ENCODE measurements at places on chromosomes 5 and 9. TPM values are rescaled to one million over a fixed set of nuclear protein-coding genes. Genes with fewer than 3 reads are reported as not detected.

- DNase-seq, result no peak
These were observed 31.3 kb downstream of the IRX4 start for GRCh38 chr5:1851290-1851934.

GRCh38 chr9:72947984-72948465, 4.8 kb downstream of the ALDH1A1 start:
- DNase-seq, result no peak

Gene WHRN
- 2.0 TPM for polyA plus RNA-seq

Gene DRD1
- polyA plus RNA-seq, result not detected

DNA sequence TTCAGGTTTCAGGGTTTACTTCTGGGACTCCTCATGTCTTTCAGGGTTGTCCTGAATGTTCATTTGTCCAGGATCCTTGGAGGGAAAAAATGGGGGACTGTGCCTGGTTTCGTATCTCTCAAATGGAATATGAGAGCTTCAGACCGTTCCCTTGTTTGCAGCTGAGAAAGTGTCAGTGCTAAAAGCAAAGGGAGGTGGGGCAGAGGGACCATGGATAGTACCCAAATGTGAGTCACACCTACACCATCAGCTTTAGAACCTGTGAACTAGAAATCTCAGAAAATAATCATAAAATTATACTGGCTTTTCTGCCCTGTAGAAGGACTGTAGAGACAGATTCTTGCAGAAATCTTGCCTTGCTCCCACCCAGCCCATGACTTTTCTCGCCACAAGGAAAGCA, 84.3 kb upstream of the TAF11L2 start:
- no peak for DNase-seq

DNA sequence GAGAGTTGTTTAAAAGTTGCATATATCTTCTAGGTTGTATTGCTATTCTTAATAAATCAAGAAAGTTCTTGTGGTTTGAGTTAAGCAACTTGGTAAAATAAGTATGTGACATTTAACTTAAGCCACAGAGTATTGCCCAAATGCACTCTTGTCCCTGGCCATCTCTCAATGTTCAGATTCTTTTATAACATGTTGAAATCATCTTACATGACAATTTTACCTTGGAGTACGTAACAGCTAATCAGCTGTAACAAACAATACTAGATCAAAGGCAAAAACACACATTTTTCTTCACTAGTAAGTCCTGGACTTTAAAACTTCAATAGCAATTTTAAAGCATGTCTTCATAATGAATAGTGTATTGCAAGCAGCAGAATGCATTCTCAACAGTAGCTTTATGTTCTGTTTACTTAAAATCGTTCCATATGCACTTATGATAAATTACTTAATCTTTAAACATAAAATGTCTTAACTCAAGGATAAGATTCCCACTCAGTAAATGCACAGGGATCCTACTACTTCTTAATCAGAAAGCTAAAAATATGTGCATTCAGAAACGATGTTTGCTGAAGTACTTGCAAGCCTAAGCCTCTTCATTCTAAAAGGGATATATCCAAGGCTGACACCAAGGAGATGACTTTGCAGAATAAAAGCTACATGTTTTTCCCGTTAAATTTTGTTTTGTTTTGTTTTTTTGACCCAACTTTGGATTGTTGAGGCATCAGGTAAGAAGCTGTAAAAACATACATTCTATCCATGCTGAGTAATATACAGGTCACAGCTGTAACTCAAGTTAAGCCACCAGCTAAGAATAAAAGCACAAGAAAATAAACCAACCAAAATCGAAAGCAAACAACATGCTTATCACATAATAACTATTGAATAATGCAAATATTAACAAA, 86.1 kb upstream of the NFIB start:
- DNase-seq, result no peak

GRCh38 chr5:153168241-153168640, 322.2 kb upstream of the GRIA1 start:
- no peak for DNase-seq

GRCh38 chr9:86282979-86283535, 719 bp upstream of the ISCA1 start:
- no peak for DNase-seq

- no peak for DNase-seq
These were observed 106.9 kb upstream of the PTCH1 start for GRCh38 chr9:95623640-95624039.

- DNase-seq, result no peak
These were observed 38.3 kb downstream of the NR2F1 start for GRCh38 chr5:93621327-93621798.

GRCh38 chr9:117290856-117291622, 123.8 kb downstream of the ASTN2 start:
- DNase-seq, result no peak

GRCh38 chr9:37210737-37211523, 90.6 kb downstream of the ZCCHC7 start:
- DNase-seq, result no peak

Gene DMRT3
- polyA plus RNA-seq, result not detected

Gene PFDN1
- 153 TPM for polyA plus RNA-seq

Gene PCDHB2
- not detected for polyA plus RNA-seq

GRCh38 chr5:129461711-129462332, 1.7 kb downstream of the ADAMTS19 start:
- no peak for DNase-seq

Gene GRIA1
- polyA plus RNA-seq, result not detected

GRCh38 chr9:109198736-109199382, 31.8 kb upstream of the FRRS1L start:
- no peak for DNase-seq

Gene SERF1A
- 3.7 TPM for polyA plus RNA-seq

Gene NEURL1B
- polyA plus RNA-seq, result not detected

Gene HAPLN1
- polyA plus RNA-seq, result not detected

- no peak for DNase-seq
These were observed 40.9 kb downstream of the TNPO1 start for GRCh38 chr5:72857396-72857795.

- peak; percentile 63 for DNase-seq
These were observed 6.3 kb upstream of the MXD3 start for GRCh38 chr5:177317959-177318377.

GRCh38 chr9:89183146-89183545, 4.5 kb upstream of the SHC3 start:
- no peak for DNase-seq

Measured in naive B cell (primary cell).